ENCODE measurements at places on chromosomes 12 and 14. TPM values are rescaled to one million over a fixed set of nuclear protein-coding genes. Genes with fewer than 3 reads are reported as not detected.

SDS gene
- total RNA-seq: 0.13 TPM

NANOG gene
- total RNA-seq: not detected

PRH2 gene
- not detected for total RNA-seq

HVCN1 gene
- 2.3 TPM for total RNA-seq

MAPK1IP1L gene
- total RNA-seq: 14.1 TPM

RPL10L gene
- not detected for total RNA-seq

TMEM119 gene
- total RNA-seq: 16.1 TPM

MMP19 gene
- total RNA-seq: 6.7 TPM

OLR1 gene
- total RNA-seq: not detected

CTDSP2 gene
- 38.3 TPM for total RNA-seq

CDK2 gene
- 14.1 TPM for total RNA-seq

TAS2R43 gene
- total RNA-seq: 2.2 TPM

NPFF gene
- total RNA-seq: not detected

RHOJ gene
- total RNA-seq: 19.0 TPM

LRRC10 gene
- total RNA-seq: not detected

SCN8A gene
- 0.26 TPM for total RNA-seq

LIN7A gene
- total RNA-seq: 5.9 TPM

EVL gene
- total RNA-seq: 11.6 TPM

CEBPE gene
- not detected for total RNA-seq

RNASE3 gene
- not detected for total RNA-seq

ANO4 gene
- total RNA-seq: not detected

DLK1 gene
- total RNA-seq: not detected

CLEC12A gene
- total RNA-seq: not detected

SMOC1 gene
- 0.40 TPM for total RNA-seq

PCED1B gene
- total RNA-seq: 0.66 TPM

SOAT2 gene
- 0.26 TPM for total RNA-seq

LUM gene
- total RNA-seq: 1,118 TPM

MANSC1 gene
- total RNA-seq: 6.8 TPM

CELA1 gene
- not detected for total RNA-seq

EP400 gene
- 7.4 TPM for total RNA-seq

BCL2L14 gene
- total RNA-seq: 0.06 TPM

Data from aortic smooth muscle cell (primary cell).